ENCODE measurements at places on chromosomes 5 and 9.

GRCh38 chr9:125568621-125569020 lies 138.4 kb downstream of the MAPKAP1 start:
- DNase-seq: no peak

GRCh38 chr5:119597728-119598298 lies 31.5 kb upstream of the FAM170A start:
- no peak for DNase-seq

- peak; percentile 28 for DNase-seq
These were observed 42.8 kb downstream of the FAM78A start for GRCh38 chr9:131233556-131233955.

GRCh38 chr5:35900972-35901695 lies 37.3 kb downstream of the CAPSL start:
- no peak for DNase-seq

GRCh38 chr5:38410304-38410990 lies 146.0 kb downstream of the LIFR start:
- DNase-seq: no peak

- DNase-seq: no peak
These were observed 30.0 kb upstream of the GRIA1 start for GRCh38 chr5:153460421-153460820.

DNA sequence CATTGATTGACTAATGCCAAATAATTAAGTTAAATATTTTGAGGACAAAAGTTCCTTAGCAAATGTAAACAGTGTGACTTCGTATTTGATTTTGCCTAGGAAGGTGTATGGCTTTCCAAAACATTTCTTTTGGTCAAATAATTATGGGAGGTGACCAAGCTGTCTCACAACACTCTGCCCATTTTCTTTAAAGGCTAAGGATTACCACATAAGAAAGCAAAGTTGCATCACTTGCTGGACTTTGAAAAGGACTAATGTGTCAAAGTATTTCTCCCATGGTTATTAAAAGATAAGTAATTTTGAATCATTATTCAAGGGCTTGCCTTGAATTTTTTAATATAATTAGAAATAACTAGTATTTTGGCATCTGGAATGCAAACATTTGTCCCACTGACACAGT lies 74.7 kb downstream of the HAPLN1 start:
- no peak for DNase-seq

DNA sequence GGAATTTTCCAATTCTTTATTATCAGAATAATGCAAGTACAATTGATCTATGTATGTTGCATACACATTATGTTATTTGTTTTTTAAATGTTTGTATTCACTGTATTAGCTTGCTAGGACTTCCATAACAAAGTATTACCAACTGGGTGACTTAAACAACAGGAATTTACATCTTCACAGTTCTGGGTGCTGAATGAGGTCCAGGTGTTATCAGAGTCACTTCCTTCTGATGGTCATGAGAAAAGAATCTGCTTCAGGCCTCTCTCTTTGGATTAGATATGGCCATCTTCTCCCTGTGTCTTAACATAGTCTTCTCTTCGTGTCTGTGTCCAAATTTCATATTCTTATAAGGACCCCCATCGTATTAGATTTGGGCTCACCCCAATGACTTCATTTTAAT lies 229.1 kb upstream of the TRPC7 start:
- no peak for DNase-seq

DNA sequence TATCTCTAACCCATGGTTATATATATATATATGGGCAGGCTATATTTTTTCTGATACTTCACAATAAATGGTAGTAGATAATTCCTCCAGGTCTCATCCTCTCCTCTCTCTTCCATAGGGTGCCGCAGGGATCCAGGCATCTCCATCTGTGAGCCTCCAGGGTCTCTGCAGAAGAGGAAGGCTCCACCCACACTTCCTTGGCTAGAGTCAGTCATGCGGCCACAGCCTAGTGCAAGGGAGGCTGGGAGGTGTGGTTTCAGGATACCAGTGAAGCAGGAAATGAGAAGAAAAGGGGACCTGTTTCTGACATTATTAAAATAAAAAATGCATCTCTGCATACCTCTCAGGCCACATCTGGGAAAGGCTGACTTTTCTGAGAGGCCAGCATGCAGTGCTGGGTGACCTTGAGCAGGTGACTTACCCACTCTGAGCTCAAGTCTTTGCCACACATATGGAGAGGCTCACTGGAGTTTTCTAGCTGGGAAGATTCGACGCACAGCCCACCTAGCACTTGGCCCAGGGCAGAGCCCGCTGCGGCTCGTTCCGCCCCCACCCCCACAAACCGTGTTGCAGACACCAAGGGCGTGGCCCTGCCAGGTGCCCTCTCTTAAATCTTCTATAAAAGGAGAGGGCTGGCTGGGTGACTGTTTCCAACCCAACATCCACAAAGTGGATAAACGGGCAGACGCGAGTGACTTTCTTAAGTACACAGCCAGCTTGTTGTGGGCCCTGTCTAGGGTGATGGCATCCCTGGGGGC lies 47.9 kb downstream of the OLFM1 start:
- DNase-seq: no peak

DNA sequence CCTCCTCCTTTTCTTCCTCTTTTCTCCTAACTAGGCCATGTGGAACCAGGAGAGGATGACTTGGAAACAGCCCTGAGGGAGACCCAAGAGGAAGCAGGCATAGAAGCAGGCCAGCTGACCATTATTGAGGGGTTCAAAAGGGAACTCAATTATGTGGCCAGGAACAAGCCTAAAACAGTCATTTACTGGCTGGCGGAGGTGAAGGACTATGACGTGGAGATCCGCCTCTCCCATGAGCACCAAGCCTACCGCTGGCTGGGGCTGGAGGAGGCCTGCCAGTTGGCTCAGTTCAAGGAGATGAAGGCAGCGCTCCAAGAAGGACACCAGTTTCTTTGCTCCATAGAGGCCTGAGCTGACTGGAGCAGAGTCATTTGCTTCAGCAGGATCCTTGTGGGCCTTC lies 13.7 kb downstream of the NUDT2 start:
- DNase-seq: no peak

- DNase-seq: no peak
These were observed 1.9 kb upstream of the RUSC2 start for GRCh38 chr9:35488021-35488420.

- DNase-seq: peak; percentile 63
These were observed at the start of gene COL23A1 for GRCh38 chr5:178590141-178590923. TSS of gene COL23A1 (minus strand) at chr5:178590393.

DNA sequence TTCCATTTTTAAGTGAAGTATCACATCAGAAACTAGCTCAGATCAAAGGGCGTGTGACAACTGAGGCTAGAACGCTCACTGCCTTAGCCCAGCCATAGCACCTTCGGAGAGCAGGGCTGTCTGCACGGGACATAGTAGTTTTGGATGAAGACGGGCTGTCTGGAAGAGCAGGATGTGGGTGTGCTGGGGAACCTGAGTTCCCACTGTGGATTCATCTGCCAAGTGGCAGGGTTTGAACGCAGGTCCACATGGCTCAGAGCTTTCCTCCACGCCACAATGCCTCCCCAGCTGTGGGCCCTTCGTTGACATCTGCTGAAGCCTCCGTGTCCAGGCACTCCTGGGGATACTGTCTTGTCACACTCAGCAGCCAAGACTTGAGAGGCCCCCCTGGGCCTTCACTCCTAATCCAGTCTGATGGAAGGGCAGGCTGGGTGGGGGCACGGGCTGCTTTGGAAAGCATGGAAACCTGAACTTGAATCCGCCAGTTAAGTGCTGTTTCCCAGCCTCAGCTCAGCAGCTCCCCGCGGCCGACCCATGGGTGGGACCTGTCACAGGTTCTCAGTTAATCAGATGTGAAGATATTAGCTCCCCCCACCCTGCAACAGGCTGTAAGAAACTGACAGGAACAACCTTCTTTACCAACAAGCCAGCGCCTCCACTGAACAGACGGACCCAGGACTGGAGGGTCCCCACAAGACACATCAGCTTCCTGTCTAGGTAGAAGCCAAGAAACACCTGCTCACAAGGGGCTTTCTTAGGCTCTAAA lies 228.1 kb downstream of the FANCC start:
- DNase-seq: no peak

DNA sequence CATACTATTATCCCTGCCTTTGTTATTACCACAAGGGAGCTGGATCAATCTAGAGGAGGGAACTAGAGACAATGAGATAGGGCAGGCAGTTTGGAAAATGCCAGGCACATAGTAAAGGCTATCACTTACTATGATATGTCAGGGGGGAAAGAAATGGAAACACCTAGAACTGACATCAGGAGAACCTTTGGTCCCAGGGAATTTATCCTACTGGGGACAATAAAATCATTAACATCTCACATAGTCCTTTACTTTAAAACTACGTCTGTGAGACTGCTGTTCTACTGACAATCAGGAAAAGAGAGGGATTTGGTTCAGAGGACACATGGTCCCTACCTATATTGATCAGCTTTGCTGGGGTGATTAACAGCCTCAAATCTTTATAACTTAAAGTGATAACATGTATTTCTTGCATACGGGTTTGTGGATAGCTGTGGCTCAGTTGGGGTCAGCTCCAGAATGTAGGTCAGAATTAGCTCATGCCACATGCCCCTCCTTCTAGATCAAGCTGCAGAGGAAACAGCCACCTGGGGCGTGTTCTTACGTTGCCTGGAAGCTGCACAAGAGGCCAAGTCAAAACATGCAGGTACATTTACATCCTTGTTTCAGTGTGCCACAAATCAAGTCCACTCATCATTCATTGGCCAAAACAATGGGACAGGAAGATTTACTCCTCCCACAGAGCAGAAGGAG lies 43.9 kb upstream of the ALDOB start:
- DNase-seq: no peak

- DNase-seq: no peak
These were observed 2.3 kb downstream of the ADRB2 start for GRCh38 chr5:148828511-148829247.

- DNase-seq: no peak
These were observed 320.5 kb upstream of the CD180 start for GRCh38 chr5:67516948-67517565.

GRCh38 chr9:135307300-135307699 lies 172.3 kb upstream of the PPP1R26 start:
- DNase-seq: no peak

GRCh38 chr9:76077537-76077936 lies 187.1 kb downstream of the PCSK5 start:
- no peak for DNase-seq

DNA sequence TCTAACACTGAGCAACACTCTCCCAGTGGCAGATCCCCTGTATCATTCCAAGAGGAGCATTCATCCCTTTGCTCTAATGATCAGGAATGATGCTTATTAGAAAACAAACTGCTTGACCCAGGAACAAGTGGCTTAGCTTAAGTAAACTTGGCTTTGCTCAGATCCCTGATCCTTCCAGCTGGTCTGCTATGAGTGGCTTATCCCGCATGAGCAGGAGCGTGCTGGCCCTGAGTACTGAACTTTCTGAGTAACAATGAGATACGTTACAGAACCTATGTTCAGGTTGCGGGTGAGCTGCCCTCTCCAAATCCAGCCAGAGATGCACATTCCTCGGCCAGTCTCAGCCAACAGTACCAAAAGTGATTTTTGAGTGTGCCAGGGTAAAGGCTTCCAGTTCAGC lies 29.7 kb downstream of the GABRP start:
- DNase-seq: no peak

DNA sequence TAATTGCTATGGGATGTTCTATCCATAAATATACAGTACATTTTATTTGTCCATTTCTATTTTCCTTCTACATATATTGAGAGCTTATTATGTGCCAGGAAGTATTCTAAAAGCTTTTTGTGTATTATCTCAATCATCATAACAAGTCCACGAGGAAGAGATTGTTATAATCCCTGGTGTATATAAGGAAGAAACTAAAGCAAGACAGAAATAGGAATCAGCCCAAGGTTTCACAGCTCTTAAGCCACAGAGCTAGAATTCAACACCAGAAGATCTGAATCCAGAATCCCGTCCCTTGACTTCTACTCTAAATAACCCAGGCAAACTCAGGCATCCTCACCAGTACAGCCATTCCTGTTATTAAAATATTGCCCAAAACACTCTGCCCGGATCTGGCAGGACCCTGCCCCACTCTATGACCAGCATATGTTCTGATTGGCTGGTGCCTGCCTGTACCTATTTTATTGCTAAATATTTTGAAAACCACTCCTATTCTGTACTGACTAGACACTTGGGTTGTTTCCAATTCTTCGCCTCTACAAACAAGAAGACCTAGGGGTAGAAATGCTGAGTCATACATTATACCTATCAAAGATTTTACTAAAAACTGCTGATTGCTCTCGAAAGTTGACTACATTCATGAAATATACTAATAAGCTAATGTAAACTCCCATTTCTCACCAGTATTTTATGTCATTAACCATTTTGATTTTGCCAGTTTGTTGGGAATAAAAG lies 297.4 kb downstream of the ENC1 start:
- no peak for DNase-seq

DNA sequence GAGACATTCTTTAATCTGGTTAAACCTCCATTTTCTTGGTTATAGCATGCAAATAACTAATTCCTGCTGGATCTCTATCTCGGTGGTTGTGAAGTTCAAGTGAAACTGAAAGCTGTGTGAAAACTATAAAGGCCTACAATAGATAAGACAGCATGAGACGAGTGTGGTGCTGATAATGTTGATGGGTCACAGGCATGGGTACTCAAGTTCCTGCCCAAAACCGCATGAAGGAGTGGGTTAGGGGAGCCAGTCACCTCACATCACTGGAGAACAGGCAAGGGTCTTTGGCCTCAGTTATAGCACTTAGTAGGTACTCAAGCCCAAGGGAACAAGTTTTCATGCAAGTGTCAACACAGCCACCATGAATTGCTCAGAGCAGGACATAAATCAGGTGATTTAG lies 16.7 kb downstream of the HMHB1 start:
- DNase-seq: peak; percentile 8

GRCh38 chr9:28439688-28440087 lies 866.4 kb upstream of the C9orf72 start:
- DNase-seq: no peak

DNA sequence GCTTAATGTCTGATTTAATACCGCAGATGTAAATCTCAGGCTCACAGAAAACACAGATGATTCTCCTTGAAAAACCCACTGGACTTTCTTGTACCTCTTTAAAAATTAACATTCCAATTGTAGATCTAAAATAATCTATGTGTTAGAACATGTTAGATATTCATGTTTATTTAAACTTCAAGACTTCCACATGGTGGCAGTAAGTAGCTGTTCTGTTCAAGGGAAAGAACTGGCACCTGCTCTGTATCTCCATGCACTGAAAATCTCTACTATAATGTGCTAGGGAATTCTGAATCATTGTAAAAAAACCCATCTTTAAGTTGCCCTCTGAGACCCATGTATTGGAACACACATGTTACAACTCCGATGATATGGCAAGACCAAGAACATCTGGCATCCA lies 366.9 kb downstream of the DMRTA1 start:
- no peak for DNase-seq
